Activated CD4-positive, alpha-beta T cell treated with anti-CD3 and anti-CD28 coated beads, Interleukin-2, Interleukin-6, amounts not matched to agents 100 ng/mL and 50 ng/mL, durations not matched to agents 16 hours and 8 hours (primary cell): ENCODE measurements at places on chromosomes 11 and 22.

GRCh38 chr11:128929991-128930390, 12.7 kb downstream of the TP53AIP1 start:
- no peak for DNase-seq

DNA sequence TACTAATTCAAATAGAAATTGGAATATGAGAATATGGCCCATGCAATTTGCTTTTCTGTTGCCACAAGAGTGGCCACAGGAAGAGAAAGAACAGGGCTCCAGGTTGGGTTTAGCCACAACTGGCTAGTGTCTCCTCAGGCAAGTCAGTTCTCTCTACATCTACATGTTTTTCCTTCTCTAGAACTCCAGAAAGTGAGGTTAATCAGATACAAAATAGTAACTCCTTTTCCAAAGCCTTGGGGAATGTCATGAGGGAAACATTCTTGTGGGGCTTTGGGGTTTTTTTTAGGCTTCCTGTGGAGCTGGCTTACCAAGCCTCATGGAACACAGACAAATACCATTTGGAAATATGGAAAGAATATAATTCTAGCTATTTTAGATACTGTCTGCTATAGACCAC, 161.6 kb downstream of the NAV2 start:
- no peak for DNase-seq

GRCh38 chr11:13324709-13325108, 47.1 kb downstream of the BMAL1 start:
- DNase-seq, result no peak

DNA sequence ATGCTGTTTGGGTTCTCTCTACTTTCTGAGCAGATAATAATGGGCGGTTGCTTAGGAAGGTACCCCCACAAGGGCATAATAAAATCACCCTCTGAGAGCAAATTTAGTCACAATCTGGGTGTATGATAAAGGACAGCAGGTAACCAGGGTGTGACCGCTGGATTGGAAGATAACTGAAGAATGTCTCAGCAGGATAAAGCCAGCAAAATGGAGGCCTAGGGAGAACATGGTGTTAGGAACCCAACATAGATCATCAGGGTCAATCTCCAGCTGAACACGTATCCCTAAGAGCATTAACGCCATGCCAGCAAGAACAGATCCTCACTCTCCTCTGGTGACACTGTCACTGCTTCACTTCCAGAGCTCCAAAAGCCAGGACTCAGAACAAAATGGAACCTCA, 64.5 kb upstream of the SCUBE2 start:
- DNase-seq, result no peak

DNA sequence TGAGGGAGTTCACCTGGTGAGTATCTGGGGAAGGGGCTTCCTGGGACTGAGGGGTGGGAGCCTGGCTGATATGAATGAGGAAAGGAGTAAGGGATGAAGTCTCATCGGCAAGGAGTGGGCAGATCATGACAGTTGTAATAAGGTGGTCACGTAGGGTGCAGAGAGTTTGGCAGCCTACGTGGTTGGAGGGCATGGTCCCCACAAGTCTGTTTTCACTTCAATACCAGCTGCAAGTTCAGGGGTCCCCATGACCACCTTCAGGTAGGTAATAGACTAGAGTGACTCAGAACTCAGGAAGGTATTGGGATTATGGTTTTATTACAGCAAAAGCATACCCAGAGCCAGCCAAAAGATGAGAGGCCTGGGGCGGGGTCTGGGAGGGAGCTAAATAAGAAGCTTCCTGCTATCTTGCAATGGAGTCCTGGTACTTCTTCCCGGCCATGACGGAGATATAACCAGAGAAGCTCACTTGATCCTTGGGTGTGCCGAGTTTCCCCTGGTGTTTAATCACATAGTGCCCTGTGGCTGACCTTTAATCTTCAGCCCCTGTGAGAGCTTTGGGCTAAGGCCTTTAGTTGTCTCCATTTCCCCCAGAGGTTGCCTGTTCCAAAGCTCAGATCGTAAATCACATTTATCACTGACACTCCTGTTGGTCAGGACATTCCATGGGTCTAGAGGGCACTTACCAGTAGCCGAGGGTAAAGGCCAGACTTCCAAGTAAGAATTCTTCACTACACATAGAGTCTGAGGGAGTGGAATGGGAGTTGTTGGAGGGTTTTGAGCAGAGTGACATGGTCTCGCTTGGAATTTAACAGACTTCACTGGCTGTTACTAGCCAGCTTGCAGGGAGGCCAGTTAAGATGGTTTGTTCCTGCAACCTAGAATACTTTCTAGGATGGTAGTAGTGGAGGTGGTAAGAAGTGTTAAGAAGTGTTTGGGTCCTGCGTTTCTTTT, 9.1 kb downstream of the SLC3A2 start:
- no peak for DNase-seq

GRCh38 chr11:130452176-130452575, 3.7 kb downstream of the ADAMTS15 start:
- no peak for DNase-seq

GRCh38 chr11:61718046-61718531, 34.3 kb upstream of the MYRF start:
- DNase-seq, result no peak

- DNase-seq, result no peak
Measured at GRCh38 chr11:132008872-132009271, 638.5 kb downstream of the NTM start.

GRCh38 chr11:44120169-44120568, 24.7 kb downstream of the EXT2 start:
- DNase-seq, result no peak

DNA sequence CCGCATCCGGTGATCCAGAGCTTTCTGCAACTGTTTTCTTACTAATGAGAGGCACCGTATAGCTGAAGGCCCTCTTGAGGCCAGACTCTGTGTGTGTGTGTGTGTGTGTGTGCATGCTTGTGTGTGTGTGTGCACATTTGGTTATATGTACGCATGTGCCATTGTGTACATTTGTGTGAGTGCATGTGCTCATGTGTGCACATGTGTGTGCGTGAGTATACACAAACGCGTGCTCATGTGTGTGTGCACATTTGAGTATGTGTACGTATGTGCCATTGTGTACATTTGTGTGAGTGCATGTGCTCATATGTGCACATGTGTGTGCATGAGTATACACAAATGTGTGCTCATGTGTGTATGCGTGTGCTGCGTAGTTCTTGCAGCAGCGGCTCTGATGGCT, 12.3 kb upstream of the FGF19 start:
- no peak for DNase-seq

- DNase-seq, result peak; percentile 15
Measured at GRCh38 chr11:128365044-128365443, 222.3 kb downstream of the ETS1 start.
